ENCODE measurements at places on chromosomes 5 and 9.

GRCh38 chr9:135214054-135214640 lies 126.7 kb downstream of the OLFM1 start:
- DNase-seq = no peak

DNA sequence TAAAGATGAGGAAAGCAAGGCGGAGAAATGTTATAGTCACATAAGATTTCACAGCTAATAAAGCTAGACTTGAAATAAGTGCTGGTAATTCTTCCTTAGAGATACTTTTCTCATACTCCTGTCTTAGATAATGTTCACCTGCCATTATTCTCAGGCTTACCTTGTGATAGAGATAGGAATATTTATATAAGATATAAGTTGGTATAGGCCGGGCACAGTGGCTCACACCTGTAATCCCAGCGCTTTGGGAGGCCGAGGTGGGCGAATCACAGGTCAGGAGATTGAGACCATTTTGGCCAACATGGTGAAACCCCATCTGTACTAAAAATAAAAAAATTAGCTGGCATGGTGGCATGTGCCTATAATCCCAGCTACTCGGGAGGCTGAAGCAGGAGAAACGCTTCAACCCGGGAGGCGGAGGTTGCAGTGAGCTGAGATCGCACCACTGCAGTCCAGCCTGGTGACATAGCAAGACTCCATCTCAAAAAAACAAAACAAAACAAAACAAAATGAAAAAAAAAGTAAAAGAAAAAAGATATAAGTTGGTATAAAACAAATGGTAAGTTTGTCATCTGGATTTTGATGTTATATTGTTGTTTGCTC lies 1918.4 kb downstream of the MAT2B start:
- no peak for DNase-seq

DNA sequence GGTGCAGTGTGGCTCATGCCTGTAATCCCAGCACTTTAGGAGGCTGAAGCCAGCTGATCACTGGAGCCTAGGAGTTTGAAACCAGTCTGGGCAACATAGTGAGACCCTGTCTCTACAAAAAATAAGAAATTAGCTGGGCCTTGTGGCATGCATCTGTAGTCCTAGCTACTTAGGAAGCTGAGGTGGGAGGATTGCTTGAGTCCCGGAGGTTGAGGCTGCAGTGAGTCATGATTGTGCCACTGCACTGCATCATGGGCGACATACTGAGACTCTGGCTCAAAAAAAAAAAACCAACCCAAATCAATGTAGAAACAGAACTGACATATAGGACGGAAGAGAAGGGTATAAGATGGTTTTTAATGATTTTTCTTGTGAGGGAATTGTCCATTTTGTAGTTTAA lies 27.7 kb downstream of the G3BP1 start:
- DNase-seq = no peak

GRCh38 chr5:157354800-157355199 lies 88.9 kb downstream of the CYFIP2 start:
- DNase-seq = no peak
